T47D (cell line): ENCODE measurements at places on chromosomes 12 and 14.

- DNase-seq = no peak
These were observed 83.4 kb downstream of the PRORP start for GRCh38 chr14:35205737-35206136.

DNA sequence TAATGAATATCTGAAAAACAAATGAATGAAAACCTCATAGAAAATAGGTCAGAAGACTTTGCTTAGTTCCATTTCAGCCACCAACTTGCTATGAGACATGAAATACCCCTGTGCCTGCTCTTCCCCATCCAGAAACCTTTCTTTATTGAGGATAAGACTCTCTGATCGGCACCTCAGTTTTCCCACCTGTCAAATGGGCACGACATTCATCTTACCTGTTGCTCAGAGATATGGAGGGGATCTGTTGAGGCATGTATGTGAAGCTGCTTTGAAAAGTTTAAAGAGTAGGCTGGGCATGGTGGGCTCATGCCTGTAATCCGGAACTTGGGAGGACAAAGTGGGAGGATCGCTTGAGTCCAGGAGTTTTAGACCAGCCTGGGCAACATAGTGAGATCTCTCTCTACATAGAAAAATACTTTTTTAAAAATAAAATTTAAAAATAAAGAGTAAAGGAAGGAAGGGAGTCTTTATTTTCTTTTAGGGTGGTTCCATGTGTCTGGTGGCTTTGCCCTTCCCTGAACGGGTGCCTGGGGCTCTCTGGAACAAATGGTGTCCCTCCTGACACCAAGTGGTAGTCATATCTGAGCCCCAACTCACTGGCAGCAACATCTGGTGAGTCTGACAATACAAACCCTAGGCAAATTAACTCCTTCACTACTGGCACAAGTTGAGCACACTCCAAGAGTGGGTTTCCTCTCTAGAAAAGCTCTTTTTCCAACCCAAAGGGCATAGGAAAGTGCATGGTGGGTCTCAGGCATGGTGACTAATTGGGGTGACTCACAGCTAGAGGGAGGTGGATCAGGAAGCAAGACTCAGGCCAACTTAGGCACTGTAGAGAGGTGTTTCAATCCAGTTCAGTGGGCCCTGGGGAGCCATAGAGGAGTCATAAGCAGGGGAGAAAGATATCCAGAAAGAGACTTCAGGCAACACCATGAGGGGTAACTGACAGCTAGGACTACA lies 42.1 kb downstream of the MAP1LC3B2 start:
- no peak for DNase-seq

DNA sequence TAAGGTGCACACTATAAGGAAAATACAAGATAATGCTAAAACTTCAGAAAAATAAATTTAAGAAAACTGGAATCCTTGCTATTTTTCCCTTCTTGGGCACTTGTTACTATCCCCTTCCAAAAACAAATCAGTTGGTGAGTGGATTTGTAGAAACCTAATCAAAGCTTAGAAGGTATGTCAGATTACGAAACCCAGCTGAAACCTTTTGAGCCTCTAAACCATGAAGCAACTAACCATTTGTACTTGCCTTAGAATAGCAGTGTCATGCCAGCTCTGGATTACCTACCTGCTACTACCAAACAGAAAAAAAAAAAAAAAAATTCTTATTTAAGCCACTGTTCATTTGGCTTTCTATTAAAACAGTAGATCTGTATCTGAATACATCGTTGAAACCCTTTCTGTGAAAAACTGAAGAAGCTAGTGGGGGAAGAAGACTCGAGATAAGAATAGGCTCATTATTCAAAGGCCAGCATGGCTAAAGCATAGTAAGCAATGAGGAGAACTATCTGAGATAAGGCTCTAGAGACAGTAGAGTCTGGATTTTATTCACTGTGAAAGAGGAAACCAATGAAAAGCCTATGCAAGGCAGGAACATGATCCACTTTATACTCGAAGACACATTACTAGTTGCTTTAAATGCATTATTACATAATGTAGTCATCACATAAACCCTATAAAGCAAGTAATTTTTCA lies 30.2 kb downstream of the OSBPL8 start:
- no peak for DNase-seq

GRCh38 chr12:88723219-88723618 lies 142.9 kb upstream of the KITLG start:
- DNase-seq = no peak

DNA sequence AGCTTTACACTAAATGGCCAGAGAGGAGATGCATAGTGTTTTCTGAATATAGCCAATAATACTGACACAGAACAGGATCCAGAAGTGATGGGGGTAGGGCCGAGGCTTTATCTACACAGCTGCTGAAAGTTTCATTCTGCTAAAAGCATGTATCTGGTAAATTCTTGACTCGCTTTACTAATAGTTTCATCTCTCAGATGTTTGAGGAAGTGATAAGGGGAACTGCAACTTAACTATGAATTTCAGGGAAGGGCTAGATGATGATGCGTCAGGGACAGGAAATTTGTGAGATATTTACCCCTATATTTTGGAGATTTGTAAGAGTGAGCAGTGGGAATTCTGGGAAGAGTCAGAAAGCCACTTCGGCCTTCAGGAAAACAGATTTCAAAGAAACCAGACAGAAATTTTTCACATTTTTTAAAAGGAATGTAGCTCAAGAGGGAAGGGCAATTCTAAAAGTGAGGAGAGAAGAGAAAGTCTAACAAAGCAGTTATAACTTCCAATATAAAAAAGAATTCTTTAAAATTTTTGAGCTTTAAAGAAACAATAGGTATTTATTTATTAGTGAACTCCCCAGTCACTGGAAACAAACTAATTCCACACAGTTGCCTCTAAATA lies 243.1 kb downstream of the BCAT1 start:
- DNase-seq = no peak

- no peak for DNase-seq
These were observed 101.3 kb downstream of the PTPRO start for GRCh38 chr12:15423629-15424028.

GRCh38 chr14:70955543-70956480 lies 48.6 kb downstream of the PCNX1 start:
- peak; percentile 60 for DNase-seq

GRCh38 chr12:4049298-4050080 lies 176.3 kb upstream of the PARP11 start:
- DNase-seq = no peak

- no peak for DNase-seq
These were observed 156.3 kb upstream of the TMCC3 start for GRCh38 chr12:94806617-94807016.

- DNase-seq = no peak
These were observed 1.0 kb downstream of the ATXN7L3B start for GRCh38 chr12:74538491-74539258.

DNA sequence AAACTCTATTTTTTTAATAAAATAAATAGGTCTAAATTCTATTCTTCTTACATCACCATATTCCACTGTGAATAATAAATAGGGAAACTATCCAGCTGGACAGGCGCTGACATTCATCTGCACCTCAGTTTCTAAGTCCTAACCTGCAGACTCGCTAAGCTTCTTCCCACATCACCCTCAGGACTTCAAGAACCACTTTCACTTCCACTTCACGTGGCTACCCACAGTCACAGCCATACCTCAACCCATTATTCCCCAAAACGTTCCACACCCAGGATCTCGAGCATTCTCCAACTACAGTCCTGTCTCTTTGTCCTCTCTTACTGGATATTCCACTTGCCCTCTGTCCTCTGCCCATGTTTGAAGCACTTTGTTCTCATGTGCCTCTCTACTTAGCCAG lies 71.1 kb downstream of the C2CD5 start:
- DNase-seq = no peak

GRCh38 chr12:23731035-23731434 lies 218.4 kb downstream of the SOX5 start:
- DNase-seq = no peak

DNA sequence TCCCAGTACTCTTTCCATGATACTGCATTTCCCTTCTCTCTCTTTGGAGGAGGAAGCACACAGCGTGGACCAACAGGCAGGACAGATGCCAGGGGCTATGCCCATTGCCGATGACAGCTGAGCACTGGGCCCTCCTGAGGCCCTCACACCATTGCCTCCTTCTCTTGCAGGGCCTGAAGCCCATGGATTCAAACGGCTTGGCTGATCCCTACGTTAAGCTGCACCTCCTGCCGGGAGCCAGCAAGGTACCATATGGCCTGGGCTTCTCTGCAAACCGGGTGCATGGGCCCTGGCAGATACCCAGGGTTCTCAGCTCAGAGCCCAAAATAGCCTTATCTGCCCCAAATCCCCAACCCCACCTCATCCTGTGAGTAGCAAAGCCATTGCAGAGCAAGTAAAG lies 25.2 kb upstream of the OAS1 start:
- no peak for DNase-seq

GRCh38 chr14:104222396-104223036 lies 84.1 kb downstream of the KIF26A start:
- DNase-seq = no peak

GRCh38 chr12:6909421-6910145 lies 4.8 kb upstream of the ENO2 start:
- no peak for DNase-seq

GRCh38 chr12:12954356-12954755 lies 2.4 kb upstream of the GPRC5D start:
- no peak for DNase-seq

- no peak for DNase-seq
These were observed 90.5 kb downstream of the KIF26A start for GRCh38 chr14:104228716-104229533.

DNA sequence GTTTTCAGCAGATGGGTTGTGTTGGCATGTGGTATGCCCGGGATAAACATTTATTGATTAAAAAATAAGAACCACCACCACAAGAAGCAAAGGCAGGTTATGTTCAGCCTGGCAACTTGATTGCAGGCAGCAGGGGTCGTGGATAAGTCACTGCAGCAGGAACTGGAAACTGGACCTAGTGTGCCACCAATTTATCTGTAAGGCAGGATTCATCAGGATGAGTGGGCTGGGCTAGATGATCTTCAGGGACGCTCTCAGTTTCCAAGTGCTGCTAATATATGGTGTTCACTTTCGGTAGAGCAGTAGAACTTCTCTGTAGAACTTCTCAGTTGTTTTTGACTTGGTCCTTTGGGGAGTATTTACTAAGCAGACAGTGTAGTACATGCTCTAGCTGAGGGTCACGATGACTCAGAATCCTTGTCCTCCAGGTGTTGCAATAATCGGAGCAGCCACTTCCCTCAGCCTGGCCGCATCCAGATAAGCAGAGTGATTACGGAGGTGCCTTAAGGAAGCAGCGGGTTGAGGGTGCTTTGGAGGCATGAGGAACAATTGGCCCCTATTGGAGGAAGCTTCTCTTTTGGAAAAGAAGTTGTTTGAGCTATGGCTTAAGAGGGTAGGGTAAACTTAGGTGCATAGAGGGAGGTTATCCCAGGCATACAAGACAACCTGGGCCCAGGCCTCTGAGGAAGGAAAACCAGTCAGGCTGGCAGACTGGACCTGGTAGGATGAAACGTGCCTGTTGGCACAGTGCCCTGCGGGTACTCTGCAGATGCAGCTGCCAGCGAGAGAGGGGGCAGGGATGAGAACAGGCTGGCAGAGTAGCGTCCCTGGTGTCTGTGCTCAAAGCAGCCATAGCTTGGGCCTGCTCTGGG lies 104.0 kb downstream of the GPR135 start:
- DNase-seq = no peak

GRCh38 chr12:62320054-62320453 lies 59.9 kb downstream of the USP15 start:
- DNase-seq = no peak

GRCh38 chr12:114625294-114625851 lies 58.6 kb downstream of the TBX3 start:
- peak; percentile 43 for DNase-seq

DNA sequence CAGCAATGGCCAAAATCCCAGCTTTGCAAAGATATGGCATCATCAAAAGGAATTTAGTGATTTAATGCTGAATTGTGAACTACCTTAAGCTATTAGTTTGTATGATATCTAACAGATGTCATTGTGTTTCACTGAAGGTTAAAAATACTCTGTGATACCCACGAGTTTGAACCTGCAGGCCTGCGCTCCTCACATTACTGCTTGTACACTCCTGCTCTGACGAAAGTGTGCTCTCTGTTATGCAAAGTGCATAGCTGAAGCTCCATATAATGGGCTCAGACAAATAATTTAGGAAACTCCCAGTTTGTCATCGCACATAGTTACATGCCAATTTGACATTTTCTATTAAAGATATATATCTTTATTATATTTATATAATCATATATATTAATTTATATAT lies 52.2 kb downstream of the SPPL3 start:
- DNase-seq = no peak

DNA sequence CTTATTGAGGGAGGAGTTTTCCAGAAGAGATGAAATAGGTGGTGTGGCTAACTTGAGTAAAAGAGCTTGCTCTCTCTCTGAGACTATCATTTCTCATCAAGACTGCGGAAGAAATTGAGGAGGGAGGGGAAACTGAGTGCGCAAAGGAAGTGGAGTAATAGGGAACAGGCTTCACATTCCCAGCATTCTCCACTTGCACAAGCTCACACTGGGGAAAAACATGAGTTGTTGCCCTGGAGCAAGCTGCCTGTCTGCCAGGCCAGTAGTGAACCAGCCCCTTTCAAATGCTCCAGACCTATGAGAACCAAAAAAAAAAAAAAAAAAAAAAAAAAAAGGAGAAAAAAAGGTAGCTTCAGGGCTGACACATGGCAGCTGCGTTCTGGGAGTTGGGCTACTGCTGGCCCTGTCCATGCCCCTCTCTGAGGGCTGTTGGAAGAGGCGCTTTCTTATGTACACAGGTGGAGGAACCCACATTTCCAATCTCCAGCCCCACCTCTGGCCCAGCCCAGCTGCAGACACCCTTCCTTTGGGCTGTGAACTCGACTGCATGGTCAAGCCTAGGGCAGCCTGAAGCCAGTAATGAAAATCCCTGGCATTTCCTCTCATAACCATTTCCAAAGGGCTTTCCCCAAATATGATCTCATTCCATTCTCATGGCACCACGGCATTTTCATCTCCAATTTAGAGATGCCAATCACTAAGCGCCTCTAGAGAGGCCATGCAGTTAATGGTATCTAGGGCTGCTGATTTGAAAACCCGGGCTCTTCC lies 32.5 kb upstream of the EMP1 start:
- DNase-seq = no peak

DNA sequence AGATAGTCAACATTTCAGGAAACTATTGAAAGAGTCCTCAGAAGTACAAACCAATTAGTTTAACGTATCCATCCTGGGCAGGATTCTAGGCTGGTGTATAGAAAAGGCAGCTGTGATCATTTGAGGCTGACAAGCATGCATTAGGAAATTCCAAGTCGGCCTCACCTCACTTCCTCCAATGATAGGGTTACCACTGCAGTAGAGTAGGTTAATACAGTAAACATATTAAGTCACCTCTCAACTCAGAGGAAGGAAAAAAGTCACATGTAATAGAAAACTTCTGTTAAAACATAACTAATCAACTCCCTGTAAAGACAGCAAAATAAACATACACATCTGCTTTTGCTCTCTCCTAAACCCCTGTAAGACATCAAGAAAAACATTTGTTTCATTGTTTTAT lies 33.5 kb downstream of the MED13L start:
- no peak for DNase-seq

DNA sequence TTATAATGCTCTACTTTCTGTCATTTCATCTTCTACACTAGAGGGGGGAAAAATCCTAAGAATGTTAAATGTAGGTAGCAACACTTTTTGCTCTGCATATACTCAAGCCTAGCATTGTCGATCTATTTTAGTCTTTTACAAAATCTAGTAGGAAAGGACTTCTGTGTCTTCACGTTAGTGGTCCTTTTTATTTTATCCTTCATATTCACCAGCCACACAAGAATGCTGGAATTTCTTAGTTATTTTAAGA lies 253.0 kb upstream of the FLRT2 start:
- DNase-seq = no peak

GRCh38 chr14:80211153-80212022 lies at the start of gene DIO2:
Gene DIO2 (minus strand): TSS chr14:80211504. CDS start chr14:80211472, 32 bp downstream.
- DNase-seq = peak; percentile 64

GRCh38 chr12:4135919-4136605 lies 137.5 kb upstream of the CCND2 start:
- no peak for DNase-seq
